ENCODE measurements at places on chromosomes 3 and 15. TPM values are rescaled to one million over a fixed set of nuclear protein-coding genes. Genes with fewer than 3 reads are reported as not detected.

ZKSCAN7 gene
- total RNA-seq = 13.2 TPM

MGLL gene
- 60.1 TPM for total RNA-seq

DNA sequence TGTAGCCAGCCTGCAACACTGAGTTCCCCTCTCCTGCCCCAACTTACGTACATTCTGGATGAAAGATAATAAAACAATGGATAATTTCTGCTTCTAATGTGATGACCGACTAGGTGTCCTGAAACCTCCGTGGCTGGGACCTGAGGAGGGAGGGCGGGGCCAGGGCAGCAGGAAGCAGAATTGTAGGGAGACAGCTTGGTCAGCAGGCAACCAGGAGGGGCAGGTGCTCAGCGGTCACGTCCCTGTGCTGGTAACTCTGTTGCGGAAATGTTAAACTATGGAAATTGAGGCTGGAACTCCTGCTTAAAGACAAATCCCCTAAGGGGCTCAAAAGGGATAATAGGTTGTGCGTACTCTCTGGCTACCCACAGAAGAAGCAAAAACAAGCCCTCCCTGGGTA is 30.4 kb downstream of the SLC6A20 start:
- no peak for DNase-seq
- H3K27ac ChIP-seq = no peak overlapping the region
- H3K4me1 ChIP-seq = no peaks in the 10 kb centered on the region
- no peak overlapping the region for H3K4me3 ChIP-seq

- no peak overlapping the region for H3K4me3 ChIP-seq
- peaks cover 7% of the 10 kb centered on the region for H3K27me3 ChIP-seq
Observed at GRCh38 chr3:196989721-196990262, 21.2 kb upstream of the PIGZ start.

DNA sequence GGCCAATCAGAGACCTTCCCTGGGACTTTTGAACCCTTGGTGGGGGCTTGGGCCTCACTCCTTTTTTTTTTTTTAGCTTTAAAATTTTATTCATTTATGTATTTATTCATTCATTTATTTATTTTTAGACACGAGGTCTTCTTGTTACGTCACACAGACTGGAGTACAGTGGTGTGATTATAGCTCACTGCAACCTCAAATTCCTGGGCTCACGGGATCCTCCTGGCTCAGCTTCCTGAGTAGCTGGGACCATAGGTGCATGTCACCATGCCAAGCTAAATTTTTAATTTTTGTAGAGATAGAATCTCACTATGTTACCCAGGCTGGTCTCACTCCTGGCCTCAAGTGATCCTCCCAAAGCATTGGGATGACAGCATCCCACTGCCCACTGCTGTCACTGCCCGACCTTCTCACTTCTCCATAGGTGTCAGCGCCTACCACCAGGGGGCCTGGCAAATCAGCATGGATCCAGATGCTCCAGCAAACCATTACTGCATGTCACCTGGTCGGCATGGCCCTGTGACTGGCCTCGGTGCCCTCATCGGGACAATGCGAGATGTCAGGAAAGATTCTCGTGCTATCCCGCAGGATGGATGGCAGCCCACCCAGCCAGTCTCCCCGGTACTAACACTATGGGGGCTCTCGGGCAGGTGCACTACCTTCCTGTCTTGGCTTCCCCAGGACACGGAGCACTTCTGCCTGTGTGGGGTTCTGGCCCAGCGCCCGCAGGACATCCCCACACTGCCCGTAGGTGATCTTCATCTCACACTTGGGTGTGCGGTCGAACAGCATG is 3.0 kb downstream of the MYL3 start:
- H3K27me3 ChIP-seq = peaks cover 12% of the 10 kb centered on the region
- no peak for DNase-seq
- H3K4me1 ChIP-seq = peaks cover 3% of the 10 kb centered on the region
- no peak overlapping the region for H3K4me3 ChIP-seq
- no peaks in the 10 kb centered on the region for H3K36me3 ChIP-seq
- no peak overlapping the region for H3K27ac ChIP-seq

DNA sequence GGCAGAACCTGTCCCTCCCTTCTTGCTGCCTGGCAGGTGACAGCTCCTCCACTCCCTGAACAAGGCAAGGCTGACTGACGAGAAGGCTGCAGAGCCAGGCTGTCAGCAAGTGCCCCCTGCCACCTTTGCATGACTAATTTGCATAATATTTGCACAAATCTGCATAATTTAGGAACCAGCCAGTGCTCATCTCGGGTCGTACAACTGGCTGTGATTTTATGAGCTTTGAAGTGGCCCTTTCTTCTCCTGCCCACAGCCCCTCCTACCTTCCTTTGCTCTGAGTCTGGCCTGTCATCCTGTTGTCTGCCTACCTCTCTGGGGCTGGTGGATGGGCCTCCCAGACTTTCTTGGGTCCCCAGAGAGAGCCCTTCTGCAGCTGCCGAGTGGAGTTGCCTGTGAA is 58.9 kb downstream of the LINGO1 start:
- H3K4me1 ChIP-seq = peaks cover 3% of the 10 kb centered on the region
- H3K27ac ChIP-seq = no peak overlapping the region
- no peak overlapping the region for H3K4me3 ChIP-seq

SHC4 gene
- 1.5 TPM for total RNA-seq

TM4SF4 gene
- total RNA-seq = 0.26 TPM

DNA sequence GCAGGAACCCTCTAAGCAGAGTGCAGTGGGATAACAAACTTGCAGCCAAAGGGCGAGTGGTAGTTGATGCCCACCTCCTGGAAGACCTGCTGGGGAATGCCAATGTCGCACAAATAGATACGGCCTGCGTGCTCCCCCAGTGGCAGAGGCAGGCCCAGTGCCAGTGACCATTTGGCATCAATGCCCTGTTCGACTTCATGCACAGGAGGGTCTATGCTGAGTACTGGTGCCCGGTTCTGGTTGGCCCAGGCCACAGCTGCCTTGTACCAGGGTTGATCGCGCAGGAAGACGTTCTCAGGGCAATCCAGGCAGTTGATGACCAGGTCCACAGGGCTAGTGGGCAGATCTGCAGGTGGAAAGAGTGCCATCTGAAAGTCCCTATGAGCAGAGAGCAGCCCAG is 17.0 kb downstream of the CLK3 start:
- no peak overlapping the region for H3K4me3 ChIP-seq
- H3K4me1 ChIP-seq = no peaks in the 10 kb centered on the region
- no peak for DNase-seq
- no peak overlapping the region for H3K27ac ChIP-seq
- H3K27me3 ChIP-seq = no peaks in the 10 kb centered on the region

DNA sequence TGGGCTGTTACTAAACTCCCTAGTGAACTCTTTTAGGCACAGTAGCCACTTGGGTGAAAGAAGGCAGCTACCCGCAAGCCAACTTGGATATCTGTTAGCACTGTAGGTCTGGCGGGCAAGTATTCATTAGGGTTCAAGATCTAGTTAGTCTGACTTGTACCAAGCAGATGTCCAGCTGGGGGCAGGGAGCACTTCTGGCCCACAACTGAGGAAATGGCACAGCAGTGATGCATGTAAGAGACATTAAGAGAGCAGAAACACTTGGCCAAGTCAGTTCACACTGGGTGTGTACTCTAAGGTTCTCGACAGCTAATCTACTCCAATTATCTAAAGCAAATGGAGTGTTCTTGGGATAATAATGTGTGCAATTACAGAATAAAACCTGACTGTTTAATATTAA is 131.7 kb downstream of the CTNNB1 start:
- H3K27ac ChIP-seq = no peak overlapping the region
- DNase-seq = peak; percentile 17
- no peaks in the 10 kb centered on the region for H3K4me1 ChIP-seq
- no peaks in the 10 kb centered on the region for H3K36me3 ChIP-seq
- no peaks in the 10 kb centered on the region for H3K27me3 ChIP-seq
- H3K4me3 ChIP-seq = no peak overlapping the region

SCG3 gene
- not detected for total RNA-seq

DNA sequence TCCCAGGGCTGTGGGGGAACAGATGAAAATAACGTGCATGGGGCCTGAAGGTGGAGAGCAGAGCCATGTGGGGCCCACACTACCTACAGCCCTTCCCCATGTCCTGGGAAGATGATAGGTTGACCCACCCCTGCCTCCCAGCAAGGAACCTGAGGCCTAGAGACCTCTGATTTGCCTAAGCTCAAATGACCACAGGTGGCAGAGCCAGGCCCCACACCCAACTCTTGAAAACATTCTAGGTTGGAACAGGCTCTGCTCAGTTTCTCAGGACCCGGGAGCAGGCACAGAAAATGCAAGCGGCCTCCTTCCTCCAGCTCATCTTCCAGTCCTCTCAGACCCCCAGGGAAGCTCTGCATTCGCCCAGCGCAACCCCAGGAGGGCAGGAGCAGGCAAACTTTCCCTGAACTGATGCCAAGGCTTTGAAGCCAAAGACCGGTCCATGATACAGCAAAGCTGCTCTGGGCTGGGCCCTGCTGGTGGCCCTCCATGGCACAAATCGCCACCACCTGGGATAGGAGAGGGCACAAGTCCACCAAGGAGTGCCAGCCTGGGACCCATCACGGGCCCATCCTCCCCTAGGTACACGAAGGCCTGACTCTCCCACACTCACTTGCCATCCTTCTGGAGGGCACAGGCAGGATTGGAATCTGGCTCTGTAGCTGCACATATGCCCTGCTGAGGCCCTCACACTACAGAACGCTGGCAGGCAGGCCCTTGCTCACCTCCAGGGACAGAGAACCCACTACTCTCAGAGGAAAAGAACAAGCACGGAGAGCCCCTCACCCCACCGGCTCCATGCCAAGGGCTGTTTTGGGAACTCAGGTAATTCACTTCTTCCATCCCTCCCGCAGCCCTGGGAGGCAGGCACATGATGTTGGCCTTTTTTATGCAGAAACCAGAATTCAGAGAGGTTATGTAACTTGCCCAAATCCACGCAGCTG is 51.0 kb upstream of the FURIN start:
- H3K4me1 ChIP-seq = no peaks in the 10 kb centered on the region
- no peaks in the 10 kb centered on the region for H3K27me3 ChIP-seq
- no peak overlapping the region for H3K27ac ChIP-seq

DNA sequence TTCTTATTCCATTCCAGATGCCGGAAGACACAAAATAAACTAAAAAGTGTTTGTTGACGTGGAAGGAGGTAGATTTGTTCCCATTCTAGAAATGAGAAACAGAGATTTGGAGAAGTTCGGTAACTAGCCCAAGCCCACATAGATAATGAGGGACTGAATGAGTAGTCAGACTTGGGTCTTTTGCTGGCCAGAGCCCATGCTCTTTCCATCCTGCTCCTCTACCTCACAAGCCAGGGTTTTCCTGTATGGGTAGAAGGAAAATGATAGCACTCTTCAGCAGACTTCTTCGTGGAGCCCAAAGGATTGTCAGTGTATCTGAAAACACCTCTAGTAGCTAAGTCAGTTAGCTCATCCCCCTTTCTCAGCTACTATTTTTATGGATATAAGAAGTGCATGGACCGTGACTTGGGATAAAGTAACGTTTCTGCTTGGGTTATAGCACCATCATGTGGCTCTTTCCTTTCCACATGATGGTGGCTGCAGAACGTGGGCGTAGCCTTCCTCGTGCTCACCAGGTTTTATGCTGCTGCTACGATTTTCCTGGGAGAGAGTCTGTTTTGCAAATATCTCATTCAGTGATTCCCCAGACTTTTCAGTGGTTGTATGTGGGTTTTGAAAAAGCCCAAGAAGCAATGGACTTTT is 84.6 kb downstream of the DGKG start:
- H3K27ac ChIP-seq = no peak overlapping the region
- no peak overlapping the region for H3K4me3 ChIP-seq
- no peaks in the 10 kb centered on the region for H3K36me3 ChIP-seq

- no peak for DNase-seq
- H3K27me3 ChIP-seq = no peaks in the 10 kb centered on the region
- H3K27ac ChIP-seq = no peak overlapping the region
- no peaks in the 10 kb centered on the region for H3K36me3 ChIP-seq
- no peak overlapping the region for H3K4me3 ChIP-seq
Observed at GRCh38 chr3:113439606-113440005, 1.7 kb downstream of the CFAP44 start.

DNA sequence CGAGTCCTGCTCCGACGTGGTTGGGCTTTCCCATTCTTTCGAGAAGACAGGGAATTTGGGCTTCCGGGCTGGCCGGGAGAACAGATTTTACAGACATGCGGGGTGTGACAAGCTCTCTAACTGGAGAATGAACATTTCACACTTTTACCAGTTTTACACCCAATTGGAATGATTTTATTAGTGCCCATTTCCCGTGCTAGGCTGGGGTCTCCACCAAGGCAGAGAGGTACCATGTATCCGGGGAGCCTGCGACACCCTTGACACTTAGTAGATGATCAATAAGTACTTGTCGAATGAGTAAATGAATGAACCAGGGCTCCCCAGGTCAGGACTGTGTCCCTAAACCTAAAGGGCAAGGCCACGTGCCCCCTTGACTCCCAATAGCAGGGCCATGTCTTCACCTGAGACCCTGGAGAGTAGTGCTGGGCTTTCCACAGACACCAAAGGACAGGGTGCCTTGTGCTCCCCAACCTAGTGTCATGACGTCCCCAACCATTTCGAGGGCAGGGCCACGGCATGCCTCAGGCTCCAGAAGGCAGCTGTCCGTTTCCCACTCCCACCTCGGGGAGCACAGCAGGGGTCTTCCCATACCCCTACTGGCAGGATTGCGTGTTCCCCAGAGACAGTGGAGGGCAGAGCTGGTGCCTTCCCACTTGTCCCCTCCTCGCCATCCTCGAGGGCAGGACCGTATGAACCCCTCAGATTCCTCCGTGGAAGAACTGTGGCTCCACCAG is 679 bp upstream of the MYD88 start:
- peak overlapping the region; percentile 82 for H3K4me3 ChIP-seq
- peak overlapping the region; percentile 75 for H3K27ac ChIP-seq
- peaks cover 7% of the 10 kb centered on the region for H3K36me3 ChIP-seq
- no peaks in the 10 kb centered on the region for H3K27me3 ChIP-seq
- peak; percentile 5 for DNase-seq

- peak; percentile 56 for DNase-seq
- H3K4me1 ChIP-seq = peaks cover 2% of the 10 kb centered on the region
- no peaks in the 10 kb centered on the region for H3K36me3 ChIP-seq
- no peak overlapping the region for H3K4me3 ChIP-seq
- H3K27me3 ChIP-seq = no peaks in the 10 kb centered on the region
Observed at GRCh38 chr3:73669260-73669659, 44.5 kb upstream of the PDZRN3 start.

ATP2B2 gene
- not detected for total RNA-seq

DNA sequence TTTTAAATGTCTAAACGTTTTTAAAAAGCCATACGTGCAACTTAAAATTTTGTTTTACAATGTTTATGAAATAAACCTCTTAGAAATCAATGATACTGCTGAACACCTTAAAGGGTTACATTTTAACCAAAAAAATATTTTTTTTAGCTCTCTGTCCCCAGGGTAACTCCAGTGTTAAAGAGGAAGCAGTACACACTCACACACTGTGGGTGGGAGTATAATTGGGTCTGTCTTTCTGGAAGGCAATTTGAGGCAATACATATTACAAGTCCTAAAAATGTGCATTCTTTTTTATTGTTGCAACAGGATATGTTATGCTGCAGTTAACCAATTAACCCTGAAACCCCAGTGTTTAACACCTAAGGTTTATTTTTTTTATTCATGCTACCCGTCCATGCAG is 34.1 kb downstream of the WHAMM start:
- H3K36me3 ChIP-seq = no peaks in the 10 kb centered on the region
- DNase-seq = no peak
- H3K4me3 ChIP-seq = no peak overlapping the region
- no peaks in the 10 kb centered on the region for H3K27me3 ChIP-seq
- no peak overlapping the region for H3K27ac ChIP-seq
